Adipocyte (in vitro differentiated cells): ENCODE measurements at places on chromosomes 11 and 22.

DNA sequence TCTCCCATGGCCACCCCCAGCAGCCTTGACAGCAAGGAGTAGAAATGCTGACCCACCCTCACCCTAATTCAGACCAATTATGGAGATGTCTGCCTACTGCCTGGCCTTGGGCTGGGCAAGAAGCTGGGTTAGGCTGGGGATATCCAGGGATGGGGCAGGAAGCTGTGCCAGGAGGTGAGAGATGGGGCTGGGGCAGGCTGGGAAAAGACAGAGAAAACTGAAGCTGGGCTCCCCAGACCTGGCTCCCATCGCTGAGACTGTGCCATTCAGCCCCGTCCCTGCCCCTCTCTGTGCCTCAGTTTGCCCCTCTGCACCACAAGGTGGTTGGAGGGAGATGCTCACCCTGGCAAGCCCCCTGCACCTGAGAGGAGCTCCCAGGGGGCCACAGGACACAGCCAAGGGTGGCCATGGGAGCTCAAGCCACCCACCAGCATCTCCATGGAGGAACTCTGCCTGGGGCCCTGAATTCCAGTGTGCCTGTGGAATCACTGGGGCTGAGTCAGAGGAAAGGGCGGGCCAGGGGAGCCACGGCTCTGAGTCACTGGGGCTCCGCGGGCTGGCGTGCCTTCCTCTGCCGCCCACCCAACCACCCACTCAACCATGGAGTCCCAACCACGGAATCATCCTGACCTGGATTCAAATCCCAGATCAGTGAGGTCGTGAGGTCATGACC is 6.0 kb upstream of the CARD10 start:
- peak; percentile 89 for DNase-seq

- DNase-seq: peak; percentile 79
Measured at GRCh38 chr11:94525546-94526324, 13.5 kb downstream of the C11orf97 start.

GRCh38 chr11:99176430-99176829 is 155.7 kb downstream of the CNTN5 start:
- no peak for DNase-seq

DNA sequence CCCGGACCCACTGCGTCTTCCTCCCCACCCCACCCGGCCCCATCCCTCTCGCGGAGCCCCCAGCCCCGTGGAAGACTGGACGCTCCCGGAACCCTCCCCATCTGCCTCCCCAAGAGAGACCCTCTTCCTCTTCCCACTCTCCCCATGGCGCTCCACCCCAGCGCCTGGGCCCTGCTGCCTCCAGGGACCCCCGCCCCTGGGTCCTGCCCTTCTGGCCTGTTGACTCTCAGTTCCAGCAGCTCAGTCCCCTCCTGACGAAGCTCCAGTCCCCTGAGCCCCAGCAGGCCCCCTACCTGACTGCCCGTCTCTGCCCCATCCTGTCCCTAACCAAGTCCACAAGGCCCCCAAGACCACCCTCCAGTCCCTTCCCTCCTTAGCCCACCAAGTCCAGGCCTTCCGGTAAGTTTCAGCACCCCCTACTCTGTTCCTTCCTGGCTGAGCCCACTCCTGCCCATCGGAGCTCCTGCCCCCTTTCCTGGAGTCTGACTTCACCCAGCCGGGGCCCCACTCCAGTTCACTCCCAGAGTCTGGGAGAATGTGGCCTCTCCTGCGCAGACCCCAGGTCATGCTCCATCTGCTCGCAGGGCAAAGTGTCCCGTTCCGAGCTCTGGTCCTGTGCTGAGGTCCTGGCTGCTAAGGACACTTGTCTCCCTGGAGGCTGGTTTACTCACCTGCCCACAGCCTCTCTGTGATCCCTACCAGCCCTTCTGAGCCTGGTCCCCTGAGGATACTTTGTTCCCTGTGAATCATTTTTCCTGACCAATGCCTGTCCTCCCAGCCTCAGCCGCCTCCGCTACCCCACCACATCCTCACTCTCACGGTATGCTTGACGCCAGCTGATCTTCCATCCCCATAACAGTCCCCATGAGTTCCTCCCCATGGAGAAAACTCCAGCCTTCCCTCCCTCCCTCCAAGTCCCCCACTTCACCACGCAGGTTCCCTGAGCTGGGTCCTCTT is 722 bp downstream of the IFITM10 start:
- peak; percentile 81 for DNase-seq

DNA sequence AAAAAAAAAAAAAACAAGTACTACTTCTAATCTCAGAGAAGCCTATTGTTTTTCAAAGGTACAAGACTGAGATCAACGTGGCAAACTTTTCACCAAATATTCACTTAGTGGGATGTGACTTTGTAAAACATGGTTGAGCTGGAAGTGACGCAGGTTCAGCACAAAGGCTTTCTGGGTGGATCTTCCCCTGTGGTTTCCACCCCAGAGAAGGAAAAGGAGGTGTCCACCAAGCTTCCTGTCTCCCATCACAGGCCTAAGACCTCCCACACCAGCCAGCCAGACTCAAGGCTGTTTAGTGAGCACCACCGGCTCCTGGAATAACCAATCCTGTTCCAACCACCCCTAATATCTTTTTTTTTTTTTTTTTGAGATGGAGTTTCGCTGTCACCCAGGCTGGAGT is 5.7 kb downstream of the TMEM184B start:
- no peak for DNase-seq

DNA sequence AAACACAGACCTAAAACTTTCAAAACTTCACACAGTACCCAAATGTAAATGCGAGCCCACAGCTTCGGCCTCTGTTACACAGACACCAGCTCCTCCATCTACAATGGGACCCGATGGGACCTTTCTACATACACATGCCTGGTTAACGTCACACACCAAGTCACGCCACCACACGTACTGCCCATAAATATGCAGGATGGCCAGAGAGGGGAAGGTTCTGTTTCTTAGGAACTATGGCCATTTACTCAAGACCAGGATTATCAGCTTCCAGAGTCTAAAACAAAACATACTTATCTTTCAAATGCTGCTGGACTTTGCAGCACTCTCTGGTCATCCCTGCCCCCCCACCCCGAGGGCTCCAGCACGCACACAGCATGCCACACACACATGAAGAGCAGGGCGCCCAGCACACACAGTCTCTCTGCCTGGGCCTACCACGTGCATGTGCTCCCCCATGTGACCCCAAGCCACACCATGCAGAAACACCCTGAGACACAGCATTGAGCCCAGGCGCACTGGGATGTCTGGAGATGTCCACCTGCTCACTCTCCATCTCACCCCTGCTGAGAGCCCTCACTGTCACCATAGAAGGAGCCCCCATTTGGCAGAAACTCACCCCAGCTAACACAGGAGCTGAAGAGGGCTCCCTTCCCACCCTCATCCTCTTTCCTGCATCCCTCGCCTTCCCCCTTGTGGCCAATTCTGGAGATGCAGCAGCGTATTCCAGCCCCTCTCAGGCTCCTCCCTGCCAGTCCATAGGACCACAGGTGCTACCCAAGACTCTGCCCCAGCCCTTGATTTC is 61.8 kb downstream of the SLC22A12 start:
- DNase-seq: peak; percentile 91

DNA sequence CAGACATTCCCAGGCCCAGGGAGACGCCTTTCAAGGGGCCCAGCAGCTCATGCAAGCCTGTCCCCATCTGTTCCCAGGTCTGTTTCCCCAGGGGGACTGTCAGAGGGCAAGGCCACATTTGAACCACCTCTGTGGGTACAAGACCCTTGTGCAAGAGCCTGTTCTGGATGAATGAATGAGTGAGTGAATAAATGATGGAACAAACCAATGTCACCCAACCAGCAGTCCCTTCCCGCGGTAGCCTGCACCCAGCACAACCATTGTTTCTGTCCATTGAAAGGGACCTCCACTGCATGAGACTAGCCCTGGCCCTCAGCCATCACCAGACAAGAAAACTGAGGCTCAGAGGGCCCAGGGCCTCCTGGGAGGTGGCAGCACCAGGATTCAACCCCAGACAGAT is 69.7 kb upstream of the TCF20 start:
- no peak for DNase-seq

DNA sequence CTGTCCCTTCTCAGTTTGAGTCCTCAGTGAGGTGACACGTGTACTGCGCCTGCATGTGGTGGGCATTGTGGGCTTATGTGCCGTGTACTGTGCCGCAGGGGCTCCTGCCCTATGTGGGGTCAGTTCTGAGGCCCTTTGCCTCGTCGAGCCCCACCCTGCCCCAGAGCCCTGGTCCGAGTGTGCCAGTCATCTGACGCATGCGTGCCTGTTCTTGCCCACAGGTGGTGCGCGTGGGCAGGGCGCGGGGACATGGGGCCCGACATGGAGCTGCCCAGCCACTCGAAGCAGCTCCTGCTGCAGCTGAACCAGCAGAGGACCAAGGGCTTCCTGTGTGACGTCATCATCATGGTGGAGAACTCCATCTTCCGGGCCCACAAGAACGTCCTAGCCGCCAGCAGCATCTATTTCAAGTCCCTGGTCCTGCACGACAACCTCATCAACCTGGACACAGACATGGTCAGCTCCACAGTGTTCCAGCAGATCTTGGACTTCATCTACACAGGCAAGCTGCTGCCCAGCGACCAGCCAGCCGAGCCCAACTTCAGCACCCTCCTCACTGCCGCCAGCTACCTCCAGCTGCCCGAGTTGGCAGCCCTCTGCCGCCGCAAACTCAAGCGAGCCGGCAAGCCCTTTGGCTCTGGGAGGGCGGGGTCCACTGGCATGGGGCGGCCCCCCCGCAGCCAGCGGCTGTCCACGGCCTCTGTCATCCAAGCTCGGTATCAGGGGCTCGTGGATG is 22.3 kb upstream of the TMEM191C start:
- no peak for DNase-seq

DNA sequence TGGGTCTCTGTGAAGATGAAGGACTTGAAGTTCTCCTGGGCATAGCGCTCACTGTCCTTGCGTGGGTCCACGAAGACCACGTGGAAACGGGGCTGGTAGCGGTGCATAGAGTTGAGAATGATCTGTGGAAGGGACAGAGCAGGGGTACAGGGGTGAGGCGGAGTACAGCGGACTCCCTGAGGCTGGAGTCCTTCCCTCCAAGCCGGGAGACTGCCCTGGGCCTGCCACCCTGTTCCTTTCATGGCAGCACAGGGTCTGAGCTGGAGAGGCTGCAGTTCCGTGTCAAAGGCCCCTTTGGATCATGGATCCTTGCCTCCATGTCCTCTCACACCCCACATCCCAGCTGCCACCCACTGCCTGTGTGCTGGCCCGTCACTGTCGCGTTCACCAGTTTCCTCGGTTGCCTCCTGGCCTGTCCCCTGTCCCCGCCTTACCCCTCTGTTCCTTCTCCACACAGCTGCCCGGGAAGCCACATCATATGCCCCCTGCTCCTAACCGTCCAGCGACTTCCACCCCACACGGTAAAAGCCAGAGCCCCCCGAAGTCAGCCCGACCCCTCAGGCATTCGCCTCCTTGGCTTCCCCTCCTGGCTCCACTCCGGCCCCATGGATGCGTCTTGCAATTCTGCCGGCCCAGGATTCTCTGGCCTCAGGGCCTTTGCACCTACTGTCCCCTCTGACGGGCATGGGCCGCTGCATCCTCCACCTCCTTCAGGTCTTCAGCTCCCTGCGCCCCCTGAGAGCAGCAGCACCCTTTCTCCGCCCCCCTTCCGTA is 3.4 kb upstream of the NUDT8 start:
- no peak for DNase-seq

- DNase-seq: no peak
Measured at GRCh38 chr11:78943841-78944240, 369.2 kb upstream of the NARS2 start.

- no peak for DNase-seq
Measured at GRCh38 chr11:43541993-43542392, 138.5 kb upstream of the HSD17B12 start.

DNA sequence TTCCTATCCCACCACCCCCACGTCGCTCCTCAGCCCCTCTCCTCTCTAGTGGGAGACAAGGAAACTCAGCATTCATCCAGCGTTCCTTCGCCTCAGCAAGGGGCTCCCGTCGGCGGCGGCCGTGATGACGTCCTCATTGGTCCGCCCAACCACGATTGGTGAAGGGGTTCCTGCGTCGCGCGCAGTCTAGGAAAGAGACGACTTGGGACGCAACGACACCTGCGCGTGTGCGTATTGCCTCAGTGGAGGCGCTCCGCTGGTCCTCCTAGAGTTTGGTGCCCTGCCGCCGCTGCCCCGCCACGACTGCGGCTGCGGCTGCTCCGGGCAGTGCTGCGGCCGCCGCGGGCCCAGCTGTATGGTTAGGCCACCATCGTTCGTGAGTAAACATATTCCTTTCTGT is 56.6 kb downstream of the CCDC81 start:
- no peak for DNase-seq

DNA sequence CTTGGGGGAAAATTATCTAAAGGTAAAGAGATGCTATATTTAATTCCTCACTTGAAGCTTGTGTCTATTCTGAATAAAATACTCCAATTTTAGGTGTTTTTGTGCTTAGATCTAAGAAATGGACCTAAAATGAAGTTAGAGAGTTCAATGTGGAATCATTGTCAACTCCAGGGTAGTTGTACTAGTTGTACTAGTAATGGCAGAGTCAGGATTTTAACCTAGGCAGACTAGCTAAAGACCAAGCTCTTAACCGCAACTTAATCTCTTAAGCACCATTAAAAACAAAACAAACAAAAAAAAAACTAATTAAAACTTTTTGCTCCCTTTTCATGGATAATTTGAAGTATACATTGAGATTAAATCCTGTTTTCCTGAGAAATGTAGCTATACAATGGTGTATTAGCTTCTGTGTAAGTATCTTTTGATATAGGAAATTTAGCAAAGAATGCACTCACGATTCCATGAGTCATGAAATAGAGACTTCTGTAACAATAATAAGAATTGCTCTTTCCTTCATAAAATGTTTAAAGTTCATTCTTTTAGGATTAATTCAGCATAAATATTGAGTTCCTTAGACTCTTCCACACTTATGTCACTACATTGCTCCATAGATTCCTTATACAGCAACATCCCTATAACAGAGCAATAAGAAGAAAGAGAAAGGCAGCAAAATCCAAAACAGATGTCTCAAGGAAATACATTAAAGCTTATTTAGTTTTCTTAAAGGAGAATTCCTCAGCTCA is 26.5 kb upstream of the SOX6 start:
- peak; percentile 75 for DNase-seq

DNA sequence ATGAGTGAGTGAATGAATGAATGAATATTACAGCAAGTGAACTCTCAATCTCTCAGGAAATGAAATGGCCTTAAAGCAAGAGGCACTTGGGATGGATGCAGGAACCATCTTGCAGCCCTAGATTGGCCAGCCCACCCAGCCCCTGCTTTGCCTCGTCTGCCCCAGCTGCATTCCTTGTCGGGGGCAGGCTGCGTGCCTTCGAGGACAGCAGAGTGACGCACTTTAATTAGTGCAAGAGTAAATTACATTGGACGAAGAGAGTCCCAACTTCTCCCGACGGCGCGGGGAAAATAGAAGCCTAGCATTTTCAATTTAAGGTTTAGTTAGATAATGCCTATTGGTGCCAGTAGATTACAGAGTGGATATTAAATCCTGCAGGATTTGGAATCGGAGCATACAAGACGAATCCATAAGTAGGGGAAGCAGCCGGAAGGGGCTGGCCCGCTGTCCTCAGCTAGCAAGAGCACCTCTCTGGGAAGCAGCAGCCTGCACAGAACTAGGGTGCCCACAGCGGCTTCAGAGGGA is 33.8 kb downstream of the TRIM29 start:
- no peak for DNase-seq

DNA sequence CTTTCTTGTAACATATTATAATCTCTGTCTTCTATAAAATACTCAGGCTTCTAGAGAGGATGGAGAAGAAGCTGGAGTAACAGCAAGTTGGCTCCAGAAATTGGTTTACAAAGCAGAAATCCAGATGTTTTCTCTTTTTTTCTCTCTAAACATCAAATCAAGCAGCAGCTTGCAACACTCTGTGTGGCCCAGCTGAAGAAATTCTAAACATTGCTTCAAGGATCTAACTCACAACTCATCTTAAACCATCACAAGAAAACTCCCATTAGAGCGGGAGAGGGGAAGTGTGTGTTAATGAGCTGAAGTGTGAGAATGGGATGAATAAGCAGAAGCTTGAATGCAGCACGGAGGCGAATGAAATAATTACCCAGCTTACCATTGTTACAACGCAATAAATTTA is 146.5 kb downstream of the OPCML start:
- no peak for DNase-seq
